ENCODE measurements at places on chromosomes 1 and 21.

- no peak for DNase-seq
Observed at GRCh38 chr21:44632067-44632466, 5.1 kb upstream of the KRTAP10-10 start.

DNA sequence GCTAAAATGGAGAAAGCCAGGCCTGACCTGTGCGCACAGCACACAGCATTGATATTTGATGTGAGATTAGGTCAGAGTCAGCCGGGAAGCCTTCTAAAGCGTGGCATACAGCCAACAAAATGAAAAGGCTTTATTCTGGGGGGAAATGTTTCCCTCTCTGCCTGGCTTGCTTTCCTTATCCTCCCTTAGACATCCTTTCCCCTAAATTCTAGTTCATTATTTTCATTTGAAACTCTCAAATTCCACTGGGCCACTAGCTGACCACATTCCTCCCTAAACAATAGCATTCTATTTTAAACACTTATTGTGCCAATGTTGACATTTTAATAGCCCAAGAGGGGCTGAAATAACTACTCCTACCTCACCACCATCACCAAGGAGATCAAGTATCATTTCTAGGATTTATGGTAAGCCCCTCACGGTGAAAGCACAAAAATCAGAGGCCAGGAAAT, 49.4 kb downstream of the LEPR start:
- no peak for DNase-seq

- no peak for DNase-seq
Observed at GRCh38 chr1:219066631-219067349, 106.9 kb upstream of the LYPLAL1 start.

- DNase-seq, result no peak
Observed at GRCh38 chr21:34311561-34312330, 52.1 kb upstream of the KCNE2 start.

DNA sequence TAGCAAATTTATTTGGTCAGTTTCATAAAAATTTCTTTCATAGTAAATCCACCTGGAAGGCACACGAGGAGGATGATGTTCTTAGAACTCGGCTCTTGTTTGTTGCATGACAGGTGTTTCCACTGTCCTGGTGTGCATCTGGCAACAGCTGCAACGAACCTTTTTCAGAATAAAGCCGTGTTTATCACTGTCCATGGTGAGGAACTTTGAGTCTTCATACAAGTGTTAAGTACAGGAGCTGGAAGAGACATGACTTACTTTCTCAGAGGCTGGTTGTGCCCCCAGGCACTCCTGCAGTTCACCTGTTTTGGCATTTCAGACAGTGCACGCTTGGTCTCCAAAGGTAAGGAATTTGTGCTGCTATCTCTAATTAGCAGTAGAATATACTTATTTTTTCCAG, 97.1 kb downstream of the ADAMTS1 start:
- DNase-seq, result no peak

- DNase-seq, result no peak
Observed at GRCh38 chr1:109529881-109530456, 9.7 kb upstream of the GPR61 start.

DNA sequence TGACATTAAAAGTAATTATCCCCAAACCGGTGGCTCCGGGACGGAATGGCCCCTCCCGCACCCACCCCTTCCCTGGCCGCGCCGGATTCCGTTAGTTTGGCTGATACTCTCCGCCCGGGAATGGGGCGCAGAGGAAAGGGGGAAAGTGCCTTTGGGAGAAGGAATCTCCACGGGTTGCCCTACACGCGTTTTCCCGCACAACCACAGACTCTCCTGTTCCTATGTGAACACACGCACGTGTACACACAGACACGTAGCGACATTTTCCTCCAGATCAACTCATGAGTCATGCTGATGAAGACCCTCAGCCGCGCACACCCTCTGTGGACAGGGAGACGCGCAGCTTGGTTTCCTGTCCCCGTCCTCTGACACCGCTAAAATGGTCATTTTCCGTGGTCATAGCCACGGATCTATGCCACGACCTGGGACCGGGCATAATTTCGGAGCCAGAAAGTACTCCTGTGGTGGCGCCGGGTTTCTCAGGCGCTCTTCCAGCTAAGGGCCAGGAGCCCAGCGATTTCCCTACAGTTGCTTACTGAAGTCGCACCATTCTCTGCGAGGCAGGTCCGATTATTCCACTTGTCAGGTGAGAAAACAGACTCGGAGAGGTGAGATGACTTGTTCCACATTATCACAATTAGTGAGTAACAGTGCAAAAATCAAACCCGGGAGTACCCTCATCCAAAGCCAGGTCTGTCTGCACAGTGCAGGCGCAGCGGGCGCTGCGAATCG, 4.0 kb upstream of the DMRTA2 start:
- DNase-seq, result no peak

- no peak for DNase-seq
Observed at GRCh38 chr1:203124546-203125317, 2.8 kb upstream of the ADORA1 start.

DNA sequence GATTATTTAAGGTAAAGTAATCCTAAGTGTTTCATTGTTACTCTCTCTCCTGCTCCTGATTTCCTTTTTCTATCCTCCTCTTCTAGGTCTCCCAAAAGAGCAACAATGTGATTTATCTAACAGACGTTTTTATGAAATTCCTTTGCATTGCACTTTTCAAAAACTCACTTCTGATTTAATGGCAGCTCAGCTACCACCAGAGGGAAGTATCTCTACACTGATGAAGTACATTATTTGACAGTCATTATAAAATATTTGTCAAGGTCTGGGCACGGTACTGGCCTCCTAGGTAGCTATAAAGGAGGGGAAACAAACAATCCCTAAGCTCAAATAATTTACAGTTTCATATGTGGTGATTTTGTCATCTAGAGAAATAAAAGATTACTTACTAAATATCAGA, 15.6 kb downstream of the TMPRSS15 start:
- DNase-seq, result peak; percentile 4

DNA sequence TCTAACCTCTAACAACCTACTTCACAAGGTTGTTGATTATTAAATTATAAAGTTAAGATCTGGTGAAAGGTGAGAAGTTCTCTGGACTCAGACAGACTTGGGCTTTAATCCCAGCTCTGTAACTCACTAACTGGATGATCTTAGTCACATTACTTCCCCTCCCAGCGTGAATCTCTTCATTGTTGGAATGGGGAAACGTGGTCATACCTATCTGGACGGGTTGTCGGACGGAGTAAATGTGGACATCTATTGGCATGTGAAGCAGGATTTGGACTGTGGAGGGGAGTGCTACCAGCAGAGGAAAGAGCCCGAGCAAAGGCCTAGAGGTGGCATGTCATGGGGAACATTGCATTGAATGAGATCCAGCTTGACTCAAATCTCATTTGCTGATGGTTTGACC, 45.1 kb upstream of the RPL11 start:
- DNase-seq, result no peak

DNA sequence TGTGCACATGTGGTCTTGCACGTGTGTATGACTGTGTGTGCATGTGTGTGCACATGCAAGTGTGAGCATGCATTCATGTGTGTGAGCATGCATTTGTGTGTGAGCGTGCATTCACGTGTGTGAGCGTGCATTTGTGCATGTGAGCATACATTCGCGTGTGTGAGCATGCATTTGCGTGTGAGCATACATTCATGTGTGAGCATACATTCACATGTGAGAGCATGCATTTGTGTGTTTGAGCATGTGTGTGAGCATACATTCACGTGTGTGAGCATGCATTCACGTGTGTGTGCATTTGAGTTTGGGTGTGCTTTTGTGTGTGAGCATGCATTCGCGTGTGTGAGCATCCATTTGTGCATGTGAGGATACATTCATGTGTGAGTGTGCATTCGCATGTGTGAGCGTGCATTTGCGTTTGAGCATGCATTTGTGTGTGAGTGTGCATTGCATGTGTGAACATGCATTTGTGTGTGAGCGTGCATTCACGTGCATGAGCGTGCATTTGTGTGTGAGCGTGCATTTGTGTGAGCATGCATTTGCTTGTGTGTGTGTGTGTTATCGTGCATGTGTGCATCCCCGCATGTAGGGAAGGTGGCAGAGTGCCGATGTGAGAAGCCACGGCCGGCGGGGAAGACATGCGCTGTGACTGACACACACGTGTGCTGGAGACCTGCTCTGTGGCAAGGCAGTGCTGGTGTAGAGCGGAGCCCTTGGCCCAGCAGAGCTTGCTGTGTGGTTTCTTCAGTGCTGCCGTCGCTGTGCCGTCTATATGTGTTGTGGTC, 18.2 kb downstream of the ITGB2 start:
- DNase-seq, result no peak

DNA sequence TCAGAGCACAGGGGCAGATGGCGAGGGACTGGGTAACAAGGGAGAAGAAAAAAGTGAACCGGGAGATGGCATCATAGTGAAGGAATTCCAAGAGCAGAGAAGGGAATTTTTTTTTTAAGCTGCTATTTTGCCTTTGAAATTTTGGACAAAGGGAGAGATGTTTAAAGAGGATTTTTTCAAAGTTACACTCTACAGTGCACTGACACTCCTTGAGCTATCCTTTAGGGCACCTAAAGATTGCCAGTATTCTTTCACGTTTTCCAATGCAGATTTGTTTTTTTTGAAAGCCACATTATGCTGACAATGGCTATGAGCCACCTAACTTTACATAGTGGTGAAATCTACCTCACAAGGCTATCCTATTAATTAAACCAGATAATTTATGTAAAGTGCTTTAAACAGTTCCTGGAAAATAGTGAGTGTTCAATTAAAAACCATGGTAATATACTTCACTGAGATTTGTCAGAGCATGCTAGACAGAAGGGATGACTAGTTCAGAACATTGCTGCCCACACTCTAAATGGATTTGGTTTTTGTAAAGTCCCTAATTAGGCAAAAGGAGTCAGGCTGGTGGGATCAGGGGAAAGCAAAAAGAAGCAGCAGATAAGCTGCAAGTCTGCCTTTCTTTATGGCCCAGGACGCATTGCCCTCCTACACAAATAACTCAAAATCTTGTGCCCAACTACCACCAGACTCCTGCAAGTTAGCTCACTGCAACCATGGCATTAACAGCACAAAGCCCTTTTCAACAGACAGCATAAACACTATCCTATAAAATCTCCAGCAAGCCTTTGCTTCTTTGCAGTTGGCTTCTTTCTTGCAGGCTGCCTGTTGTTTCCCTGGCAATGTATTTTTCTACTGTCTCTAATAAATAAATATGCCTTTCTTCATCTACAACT, 53.9 kb downstream of the PRDX6 start:
- no peak for DNase-seq

DNA sequence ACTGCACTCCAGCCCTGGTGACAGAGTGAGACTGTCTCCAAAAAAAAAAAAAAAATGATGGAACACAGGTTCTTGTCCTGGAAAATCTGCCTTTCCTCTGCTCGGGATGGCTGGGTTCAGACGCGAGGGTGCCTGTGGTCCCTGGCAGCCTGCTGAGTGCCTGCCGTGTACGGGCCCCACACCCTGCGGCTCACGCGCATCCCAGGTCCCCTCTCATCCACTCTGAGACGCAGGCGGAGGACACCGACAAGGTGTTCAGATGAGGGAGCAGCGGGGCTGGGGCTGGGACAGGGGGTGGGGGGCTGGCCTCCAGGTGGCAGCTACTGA, 4.3 kb upstream of the ANKRD65 start:
- DNase-seq, result no peak

DNA sequence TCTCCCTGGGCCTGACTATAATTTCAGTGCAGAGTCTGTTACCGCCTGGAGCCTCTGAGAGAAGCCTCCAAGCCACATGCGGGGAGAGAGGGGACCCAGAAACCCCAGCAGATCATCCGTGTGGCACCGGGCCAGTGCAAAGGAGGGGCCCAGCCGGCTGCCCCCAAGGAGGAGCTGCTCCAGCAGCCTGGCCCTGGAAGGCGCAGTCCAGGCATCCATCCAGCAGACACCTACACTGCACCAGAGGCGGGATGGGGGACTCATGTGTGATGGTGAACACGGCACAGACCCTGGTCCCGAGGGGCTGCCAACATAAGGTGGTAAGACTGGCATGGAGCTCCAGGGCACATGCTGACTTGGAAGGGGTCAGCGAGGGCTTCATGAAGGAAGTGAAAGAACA, 39.6 kb upstream of the CLSTN1 start:
- DNase-seq, result no peak

DNA sequence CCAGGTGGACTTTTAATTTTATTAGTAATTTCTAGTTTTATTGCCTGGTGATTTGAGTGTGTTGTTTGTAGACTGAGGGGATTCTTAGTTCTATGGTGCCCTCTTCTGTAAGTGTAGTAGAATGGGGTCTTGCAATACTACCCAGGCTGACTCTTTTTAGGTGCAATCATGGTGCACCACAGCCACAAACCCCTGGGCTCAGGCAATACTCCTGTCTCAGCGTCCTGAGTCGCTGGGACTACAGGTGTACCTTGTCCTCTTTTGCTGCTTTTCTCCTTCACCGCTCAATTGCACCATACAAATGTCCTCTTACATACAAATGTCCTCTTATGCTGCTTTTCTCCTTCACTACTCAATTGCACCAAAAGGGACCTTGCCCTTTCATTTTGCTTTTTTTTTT, 43.1 kb downstream of the SCP2 start:
- DNase-seq, result no peak

- no peak for DNase-seq
Observed at GRCh38 chr1:6783221-6783620, 2.0 kb upstream of the CAMTA1 start.

- DNase-seq, result no peak
Observed at GRCh38 chr1:107914119-107914765, 50.7 kb downstream of the VAV3 start.

DNA sequence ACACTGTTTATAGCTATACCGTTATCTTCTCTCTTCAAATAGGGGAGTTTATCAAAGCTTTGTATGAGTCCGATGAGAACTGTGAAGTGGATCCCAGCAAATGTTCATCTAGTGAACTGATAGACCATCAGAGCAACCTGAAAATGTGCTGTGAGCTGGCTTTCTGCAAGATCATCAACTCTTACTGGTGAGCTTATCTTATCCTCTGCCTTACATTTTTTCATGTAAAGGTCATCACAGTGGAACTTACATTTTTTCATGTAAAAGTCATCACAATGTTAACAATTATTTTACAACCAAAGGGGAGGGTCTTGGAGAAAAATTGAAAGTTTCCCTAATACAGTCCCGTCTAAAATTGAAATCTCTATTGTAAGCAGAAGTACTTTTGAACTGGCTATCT, 45.2 kb downstream of the CLEC20A start:
- DNase-seq, result no peak

GRCh38 chr1:48790397-48790796, 13.7 kb upstream of the BEND5 start:
- DNase-seq, result no peak

DNA sequence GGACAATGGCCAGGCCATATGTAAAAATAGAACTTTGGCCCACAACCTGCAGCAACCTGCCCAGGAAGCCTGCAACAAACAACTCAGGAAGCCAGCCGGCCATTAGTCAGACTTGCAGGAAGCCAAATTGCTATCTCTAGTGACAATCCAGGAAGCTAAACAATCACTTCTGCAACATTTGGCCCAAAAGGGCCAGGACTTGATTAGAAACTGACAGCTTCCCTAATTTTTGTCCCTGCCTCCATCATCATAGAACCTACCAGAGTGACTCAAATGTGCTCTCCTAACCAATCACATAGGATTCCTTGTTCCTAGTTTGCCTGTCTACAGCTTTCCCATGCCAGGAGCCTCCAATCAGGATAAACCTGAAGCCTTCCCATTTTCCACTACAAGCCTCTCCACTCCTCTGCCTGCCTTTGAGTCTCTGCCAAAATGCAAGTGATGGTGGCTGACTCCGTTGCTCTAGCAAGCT, 639.3 kb downstream of the PTPRU start:
- DNase-seq, result no peak

GRCh38 chr1:210233495-210234328, 1.1 kb downstream of the SERTAD4 start:
- DNase-seq, result no peak

GRCh38 chr1:210022044-210022443, 84.0 kb downstream of the SYT14 start:
- DNase-seq, result no peak

GRCh38 chr1:98005326-98006010, 84.6 kb upstream of the DPYD start:
- DNase-seq, result no peak

Data from NCI-H446 treated with DMSO at 0.1 percent for 48 hours (cell line).